WERI-Rb-1 (cell line): ENCODE measurements at places on chromosomes 1 and 21.

DNA sequence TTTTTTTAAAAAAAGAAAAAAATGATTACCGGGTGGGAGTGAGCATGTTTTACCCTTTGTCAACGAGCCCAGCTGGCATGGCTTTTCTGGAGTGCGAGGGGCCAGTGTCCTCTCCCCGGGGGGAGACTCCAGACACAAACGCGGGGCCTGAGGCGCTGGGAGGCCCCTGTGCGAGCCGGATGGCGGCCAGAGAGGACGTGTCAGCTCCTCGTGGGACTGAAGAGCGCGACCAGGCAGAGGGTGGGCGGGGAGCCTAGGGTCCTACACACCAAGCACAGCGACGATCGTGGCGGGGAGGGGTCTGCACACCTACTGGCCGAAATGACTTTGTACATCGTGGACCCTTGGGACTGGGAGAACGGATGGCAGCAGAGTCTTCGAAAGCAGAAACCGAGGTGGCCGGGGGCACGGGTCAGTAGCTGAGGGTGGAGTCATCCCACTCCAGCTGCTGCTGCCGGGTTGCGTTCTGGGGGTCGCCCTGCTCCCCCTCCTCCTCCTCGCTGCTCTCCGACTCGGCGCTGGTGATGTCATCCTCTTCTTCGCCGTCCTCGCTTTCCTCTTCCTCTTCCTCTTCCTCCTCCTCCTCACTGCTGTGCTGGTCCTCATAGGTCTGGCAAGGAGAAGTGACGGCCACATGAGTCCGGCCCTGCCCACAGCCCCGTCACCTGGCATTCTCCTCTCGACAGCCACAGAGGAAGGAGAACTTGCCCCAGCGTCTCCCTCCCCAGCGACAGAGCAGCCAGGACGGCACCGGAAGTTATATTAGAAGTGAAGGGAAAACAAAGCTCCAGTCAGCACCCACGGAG, 78.8 kb downstream of the PIK3CD start:
- DNase-seq = no peak

- no peak for DNase-seq
Observed at GRCh38 chr1:87279966-87280535, 48.6 kb upstream of the LMO4 start.

DNA sequence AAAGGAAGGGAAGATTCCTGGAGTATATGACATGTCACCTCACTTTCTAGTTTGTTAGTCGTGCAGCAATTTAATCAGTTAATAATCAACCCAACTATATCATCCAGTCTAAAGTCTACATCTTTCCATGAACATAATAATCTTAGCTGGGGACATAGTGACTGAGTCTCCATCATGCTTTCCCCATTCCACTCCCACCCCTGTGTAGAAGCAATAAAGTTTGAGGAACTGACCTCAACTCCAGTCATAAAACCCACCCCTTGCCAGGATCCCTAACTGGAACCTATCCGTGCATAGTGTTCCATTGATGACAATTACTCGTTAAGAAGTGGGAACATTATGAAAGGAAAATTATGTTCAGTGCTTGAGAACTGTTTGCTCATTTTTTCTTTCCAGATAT, 48.9 kb upstream of the MROH9 start:
- DNase-seq = no peak

DNA sequence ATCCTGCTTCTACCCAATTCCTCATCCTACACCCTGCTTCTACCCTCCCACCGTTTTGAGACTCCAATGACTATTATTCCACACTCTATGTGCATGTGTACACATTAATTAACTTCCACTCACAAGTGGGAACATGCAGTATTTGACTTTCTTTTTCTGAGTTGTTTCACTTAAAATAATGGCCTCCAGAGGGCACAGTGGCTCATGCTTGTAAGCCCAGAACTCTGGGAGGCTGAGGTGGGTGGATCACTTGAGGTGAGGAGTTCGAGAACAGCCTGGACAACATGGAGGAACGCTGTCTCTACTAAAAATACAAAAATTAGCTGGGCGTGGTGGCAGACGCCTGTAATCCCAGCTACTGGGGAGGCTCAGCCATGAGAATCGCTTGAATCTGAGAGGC, 464.8 kb downstream of the PTBP2 start:
- DNase-seq = peak; percentile 15

DNA sequence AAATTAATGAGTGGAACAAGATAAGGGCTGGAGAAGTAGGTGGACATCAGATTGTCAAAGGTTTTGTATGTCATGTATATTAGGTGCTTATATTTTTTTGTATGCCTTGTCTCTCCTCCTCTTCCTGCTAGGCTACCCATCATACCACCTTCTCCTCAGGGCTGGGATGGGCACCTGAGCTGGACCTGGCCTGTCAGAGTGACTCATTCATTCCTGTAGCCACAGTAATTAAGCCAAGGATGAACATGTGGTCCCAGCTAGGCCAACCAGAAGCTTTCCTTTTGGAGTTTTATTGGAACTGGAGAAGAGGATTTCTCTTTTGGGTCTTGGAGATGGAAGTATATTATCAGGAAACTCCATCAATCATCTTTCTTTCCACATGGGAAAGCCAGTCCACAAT, 21.2 kb downstream of the PTGS2 start:
- DNase-seq = no peak

- DNase-seq = no peak
Observed at GRCh38 chr1:236689713-236690569, 3.6 kb downstream of the ACTN2 start.

DNA sequence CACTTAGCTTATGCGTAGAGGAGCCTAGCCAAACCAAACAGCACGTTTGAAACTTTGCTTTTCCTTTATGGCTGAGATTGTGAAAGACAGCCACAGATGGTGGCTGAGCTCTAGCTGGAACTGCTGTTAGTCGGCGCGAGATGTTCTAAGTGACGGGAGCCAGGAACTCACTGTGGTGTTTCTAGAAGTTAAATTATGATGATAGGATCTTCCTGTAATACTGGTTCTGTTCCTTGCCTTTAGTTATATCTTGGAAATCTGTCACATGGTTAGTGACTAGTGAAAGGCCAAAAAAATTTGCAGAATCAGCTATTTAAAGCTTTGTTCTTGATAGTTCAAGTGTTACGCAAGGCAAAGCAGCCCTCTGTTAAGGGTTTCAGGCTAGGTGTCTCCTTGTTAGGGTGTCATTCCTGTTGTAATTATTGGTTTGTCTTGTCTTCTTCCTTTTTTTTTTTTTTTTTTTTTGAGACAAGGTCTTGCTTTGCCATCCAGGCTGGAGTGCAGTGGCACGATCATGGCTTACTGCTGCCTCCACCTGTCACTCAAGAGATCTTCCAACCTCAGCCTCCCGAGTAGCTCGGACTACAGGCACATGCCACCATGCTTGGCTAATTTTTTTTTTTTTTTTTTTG, 22.6 kb downstream of the AK4 start:
- no peak for DNase-seq

DNA sequence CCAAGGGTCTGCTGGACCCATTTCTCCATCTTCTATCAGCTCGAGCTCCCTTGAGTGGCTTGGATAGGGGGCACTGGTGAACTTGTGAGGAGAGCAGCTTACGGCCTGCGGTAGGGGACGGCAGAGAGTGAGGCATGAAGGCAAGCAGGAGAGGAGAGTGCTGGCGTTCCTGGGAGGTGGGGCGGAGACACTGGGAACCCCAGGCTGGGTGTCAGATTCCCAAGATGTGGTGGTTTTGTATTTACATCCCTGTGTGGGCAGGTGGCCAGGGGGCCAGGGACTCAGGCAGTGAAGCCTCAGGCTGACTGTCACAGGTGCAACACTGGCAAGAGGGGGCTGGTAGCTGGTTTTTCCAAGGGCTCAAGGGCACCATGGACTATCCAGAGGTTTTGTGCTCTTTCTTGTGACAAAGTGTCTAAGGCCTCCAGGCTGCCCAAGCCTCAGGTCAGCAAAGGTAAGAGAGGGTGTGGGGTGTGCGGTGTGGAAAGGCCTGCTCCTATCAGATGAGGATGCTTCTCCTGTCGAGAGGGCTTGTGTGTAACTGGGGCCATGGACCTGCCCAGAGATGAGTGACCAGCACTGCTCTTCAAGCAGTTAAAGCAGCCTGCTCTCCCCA, 45.1 kb upstream of the ROR1 start:
- no peak for DNase-seq
